Astrocyte of the hippocampus (primary cell): ENCODE measurements at places on chromosomes 3 and 15.

DNA sequence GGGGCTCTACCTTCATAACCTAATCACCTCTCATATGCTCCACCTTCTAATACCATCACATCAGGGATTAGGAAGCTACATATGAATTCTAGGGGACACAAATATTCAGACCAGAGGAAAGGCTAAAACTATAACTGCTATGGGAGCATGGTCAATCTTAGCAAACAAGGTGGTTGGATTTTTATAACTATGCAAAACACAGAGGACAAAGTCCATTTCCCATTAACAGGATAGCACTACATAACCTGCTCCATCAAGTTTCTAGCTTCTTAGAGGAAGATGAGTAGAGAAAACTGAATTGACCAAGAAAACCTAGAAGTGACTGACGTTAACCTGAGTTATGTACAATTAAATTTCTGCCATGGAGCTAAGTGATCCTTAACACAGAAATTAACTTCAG lies 398.6 kb downstream of the TBL1XR1 start:
- no peak for DNase-seq

DNA sequence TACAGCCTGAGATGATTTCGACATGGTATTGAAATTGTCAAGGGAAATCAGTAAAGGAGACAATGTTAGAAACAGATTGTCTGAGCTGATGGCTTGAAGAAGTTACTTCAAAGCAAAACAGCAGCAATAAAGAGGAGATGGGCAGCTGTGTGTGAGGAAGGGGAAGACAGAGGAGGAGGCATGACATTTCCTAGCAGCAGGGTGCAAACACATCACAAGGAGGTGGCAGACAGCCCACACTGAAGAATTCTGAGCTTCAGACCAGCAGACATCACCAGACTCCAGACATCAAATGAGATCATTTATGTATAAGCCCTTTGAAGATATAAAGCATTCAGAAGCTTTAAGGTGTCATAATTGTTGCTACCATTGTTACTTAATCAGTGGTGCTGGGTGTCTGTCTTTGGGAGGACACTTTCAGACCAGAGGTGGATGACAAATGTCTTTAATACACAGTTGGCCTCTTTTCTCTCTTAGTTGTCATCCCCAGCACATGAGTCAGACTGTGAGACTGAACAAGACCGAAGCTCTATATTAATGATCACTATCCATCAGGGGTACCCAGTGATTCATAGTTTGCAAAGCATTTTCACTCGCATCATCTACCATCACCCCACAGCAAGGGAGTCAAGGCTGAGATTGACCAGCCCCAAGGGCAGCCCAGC lies 203.9 kb downstream of the MINAR1 start:
- peak; percentile 9 for DNase-seq

GRCh38 chr3:53513556-53514190 lies 19.3 kb downstream of the CACNA1D start:
- no peak for DNase-seq

DNA sequence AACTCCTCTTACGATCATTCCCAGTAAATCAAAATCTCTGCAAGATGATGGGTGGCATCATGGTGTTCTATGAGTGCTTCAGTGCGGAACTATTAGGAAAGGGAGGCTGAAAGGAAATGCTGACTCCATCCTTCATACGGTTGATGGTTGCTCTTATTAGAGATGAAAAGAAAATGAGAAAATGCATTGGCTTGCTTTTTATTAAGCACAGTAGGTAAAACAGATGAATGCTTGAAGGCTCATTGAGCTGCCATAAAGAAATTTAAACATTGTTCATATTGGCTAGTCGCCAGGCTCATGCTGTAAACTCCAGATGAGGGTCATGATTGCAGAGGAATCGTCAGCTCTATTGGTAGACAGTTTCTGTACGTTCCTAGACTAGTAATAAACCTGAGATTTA lies 115.8 kb downstream of the EPHA3 start:
- DNase-seq = no peak

GRCh38 chr3:8610951-8611350 lies 33.6 kb downstream of the SSUH2 start:
- no peak for DNase-seq

- DNase-seq = peak; percentile 86
Observed at GRCh38 chr15:92797168-92798052, 102.7 kb upstream of the CHD2 start.

DNA sequence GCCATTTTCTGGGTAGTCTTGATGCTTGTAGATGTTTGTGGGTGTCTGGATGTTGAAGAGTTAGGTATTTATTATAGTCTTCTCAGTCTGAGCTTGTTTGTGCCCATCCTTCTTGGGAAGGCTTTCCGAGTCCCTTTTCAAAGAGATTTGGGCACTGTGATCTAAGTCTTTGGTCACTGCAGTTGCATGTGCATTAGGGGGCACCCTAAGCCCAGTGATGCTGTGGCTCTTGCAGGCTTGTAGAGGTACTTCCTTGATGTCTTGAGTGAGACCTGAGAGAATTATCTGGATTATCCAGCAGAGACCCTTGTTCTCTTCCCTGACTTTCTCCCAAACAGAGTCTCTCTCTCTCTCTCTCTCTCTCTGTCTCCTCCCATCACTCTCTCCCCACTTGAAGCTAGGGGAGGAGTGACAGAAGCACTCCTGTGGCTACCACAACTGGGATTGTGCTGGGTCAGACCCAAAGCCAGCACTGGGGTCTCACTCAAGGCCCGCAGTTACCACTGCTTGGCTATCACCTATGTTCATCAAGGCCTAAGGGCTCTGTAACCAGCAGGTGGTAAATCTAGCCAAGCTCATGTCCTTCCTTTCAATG lies 68.5 kb downstream of the TMCO5A start:
- peak; percentile 79 for DNase-seq

- no peak for DNase-seq
Observed at GRCh38 chr15:28001641-28002040, 97.5 kb downstream of the OCA2 start.

DNA sequence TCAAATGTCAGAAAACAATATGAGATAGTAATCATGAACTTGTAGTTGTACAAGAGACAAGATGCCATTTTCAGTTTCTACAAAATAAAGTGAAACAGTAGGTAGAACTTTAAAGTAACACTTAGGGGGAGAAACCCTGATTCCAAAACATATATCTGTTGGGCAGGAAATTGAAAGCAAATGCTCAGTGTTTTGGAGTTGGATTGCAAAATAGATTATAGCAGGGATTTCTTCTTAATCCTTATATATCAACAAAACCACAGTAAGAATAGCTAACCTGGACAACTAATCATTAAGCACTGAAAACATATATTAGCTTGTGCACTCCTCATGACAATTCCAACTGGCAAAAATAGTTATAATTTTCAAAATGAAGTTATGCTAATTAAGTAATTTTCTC lies 46.9 kb downstream of the COMMD2 start:
- DNase-seq = no peak

- no peak for DNase-seq
Observed at GRCh38 chr3:59514865-59515482, 465.1 kb upstream of the CFAP20DC start.

DNA sequence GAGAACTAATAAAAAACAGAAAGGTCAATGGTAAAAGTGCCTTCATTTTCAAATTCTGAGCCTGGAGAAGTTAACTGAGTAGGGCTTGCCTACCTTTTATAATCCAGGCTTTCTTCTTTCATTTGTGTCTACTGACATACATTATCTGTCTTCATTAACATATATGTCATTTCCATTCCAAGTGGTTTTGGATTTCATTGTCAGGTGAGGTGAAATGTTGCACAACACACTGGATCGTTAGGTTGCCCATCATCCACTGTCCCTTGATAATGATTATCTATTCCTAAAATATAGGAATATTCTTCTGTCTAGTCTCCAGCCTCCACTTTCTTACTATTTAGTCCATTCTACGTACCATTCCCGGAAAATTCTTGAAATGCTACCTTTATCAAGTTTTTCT lies 55.0 kb upstream of the CP start:
- no peak for DNase-seq

DNA sequence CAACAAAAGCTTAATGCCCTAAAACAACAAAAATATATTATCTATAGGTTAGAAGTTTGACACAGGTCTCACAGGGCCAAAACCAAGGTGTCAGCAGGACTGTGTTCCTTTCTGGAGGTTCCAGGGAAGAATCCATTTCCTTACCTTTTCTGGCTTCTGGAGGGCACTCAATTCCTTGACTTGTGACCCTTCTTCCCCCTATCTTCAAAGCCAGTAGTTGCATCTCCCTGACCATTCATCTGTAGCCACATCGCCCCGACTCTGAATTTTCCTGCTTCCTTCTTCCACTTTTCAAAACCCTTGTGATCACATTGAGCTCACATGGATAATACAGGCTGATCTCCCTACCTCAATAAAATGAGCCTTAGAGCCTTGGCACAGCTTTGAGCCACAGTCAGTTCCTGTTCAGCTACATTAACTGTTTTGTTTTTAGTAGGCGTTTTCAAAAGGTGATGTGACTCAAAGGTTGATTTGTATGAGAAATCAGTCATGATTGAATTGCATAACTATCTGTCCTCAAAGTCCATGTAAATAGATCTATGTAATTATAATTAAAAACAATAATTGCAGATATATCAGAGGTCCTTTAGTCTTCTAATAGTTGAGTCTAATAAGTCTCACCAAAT lies 12.4 kb downstream of the PFN2 start:
- no peak for DNase-seq
